Spleen (tissue), 13 donors: ENCODE measurements at places on chromosomes 3 and 15. TPM values are rescaled to one million over a fixed set of nuclear protein-coding genes. Genes with fewer than 3 reads are reported as not detected.

DNA sequence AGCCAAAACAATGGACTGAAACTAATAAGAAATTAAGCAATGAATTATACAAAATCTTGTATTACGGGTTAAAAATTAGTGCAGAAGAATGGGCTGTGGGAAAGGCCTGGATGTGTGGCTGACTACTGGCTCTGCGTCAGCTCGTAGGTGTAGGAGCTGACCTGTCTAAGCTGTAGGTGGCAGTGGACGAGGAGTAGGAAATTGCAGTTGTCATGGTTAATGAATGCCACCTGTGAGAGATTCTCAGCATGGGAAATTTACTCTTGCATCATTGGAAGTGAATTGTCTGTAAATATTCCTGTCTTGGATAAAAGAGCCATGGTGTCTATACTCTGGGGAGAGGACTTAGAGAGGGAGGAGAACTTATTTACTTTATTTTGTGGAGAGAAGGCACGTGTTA, 23.4 kb downstream of the CHRNA7 start:
- no peak for DNase-seq

- no peak for DNase-seq
These were observed 13.7 kb downstream of the MAP1A start for GRCh38 chr15:43531018-43531670.

DNA sequence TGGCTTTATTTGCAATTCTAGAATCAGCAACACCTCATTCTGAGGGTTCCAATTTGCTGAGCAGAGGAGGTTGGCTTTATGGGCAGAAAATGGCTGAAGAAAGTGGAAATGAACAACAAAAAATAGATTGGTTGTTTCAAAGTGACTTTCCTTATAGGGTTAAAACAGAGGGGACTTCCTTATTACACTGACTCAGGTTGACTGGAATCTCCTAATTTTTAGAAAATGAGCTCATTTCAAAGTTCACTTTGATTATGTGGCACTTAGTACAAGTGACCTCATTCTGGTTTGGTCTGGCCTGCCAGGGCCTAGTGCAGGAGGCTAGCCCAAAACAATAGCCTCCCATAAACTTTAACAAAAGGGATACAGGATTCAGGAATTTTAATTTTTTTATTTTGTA, 41.4 kb downstream of the NFKBIZ start:
- no peak for DNase-seq

Gene MCF2L2
- polyA plus RNA-seq: 0.46 TPM

- no peak for DNase-seq
These were observed 16.8 kb downstream of the BCL2L10 start for GRCh38 chr15:52095597-52096262.

Gene ABHD14A
- polyA plus RNA-seq: 22.1 TPM

Gene DIS3L
- 8.8 TPM for polyA plus RNA-seq

Gene LRRC2
- 1.8 TPM for polyA plus RNA-seq

DNA sequence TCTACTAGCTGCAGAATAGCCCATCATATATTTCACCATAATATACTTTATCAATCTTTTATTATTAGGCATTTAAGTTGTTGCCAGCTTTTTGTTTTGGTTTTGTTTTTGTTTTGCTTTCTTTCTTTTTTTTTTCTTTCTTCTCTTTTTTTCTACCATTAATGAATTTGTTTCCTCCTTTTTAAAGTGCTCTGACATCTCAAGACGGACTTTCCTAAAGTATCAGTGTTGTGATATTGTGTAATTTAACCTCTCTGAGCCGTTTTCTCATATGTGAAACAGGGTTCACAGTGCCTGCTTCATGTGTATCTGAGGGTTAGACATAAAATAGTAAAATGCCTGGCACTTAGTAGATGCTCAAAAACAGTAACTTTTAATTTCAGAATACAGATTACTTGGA, 109.5 kb upstream of the IL12A start:
- no peak for DNase-seq

Gene APBA2
- 5.8 TPM for polyA plus RNA-seq

DNA sequence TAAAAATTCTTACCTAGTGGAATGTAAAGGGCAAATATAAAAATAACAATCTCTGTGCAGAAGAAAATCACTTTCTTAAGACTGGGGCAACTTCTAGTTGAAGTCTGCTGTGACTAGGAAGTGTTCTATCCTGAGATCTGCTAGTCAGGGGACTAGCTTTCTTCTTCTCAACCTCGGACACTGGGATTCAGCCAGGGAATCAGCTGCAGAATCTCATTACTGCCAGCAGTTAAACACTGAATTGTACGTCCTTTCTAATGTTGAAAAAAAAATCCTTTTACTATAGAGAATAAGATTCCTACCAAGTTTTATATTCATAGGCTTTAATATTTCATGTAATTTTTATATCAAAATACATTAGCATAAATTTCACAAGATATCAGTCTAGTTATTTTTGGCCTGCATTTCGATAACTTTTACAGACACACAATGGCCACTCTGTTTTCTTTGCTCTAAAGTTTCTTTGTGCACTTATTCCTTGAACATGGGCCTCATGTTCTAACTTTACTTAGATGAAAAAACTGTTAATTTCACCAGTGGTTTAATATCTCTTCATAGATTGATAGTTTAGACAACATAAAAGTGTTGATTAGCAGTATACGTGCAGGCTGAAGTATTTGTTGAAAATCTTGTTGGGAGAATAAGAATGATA, 2.6 kb upstream of the NEO1 start:
- DNase-seq: no peak

DNA sequence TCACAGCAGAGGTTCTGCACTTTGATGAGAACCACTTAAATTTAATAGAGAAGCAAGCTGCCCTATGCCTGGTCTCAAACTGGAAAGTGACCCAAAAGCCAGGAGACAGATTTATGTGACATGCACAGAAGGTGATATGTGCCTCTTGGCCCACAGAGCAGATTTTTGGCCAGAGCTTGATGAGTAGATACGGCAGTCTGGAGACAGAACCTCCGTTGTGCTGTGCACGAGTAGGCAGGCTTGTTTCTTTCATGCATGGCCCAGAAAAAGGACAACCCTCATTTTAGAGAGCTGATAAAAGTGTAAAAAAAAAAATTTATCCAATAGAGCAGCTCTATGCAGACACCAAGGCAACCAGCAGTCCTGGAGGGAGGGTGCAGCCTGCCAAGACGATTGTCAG, 423.1 kb downstream of the CNTN6 start:
- no peak for DNase-seq

DNA sequence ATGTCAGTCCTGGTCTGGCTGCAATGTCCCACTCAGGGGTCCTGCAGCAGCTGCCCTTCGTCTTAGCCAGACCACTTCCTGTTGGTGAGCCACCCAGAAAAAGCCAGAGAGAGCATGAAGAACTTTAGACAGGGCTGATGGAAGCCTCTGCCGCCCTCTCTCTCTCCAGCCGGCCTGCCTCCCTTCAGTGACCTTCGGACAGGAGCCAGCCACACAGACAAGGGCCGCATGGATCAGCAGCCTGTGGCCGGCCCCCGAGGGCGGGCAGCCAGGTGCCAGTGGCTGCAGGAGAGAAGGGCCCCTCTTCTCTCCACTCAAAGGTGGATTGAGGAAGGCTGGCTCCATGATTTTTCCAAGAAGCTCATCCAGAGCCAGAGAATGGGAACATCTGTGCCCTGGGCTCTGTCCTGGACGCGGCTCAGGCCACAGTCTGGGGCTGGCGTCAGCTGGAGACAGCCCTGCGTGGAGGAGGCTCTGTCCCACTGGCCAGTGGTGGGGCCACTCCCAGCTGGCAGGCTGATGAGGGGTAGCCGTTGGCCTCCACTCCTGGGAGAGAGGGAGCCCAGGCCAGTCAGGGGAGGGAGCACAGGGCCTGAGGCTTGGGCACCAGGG, 42.9 kb downstream of the ISG20 start:
- peak; percentile 65 for DNase-seq

Gene LDHAL6B
- not detected for polyA plus RNA-seq

Gene PIGB
- polyA plus RNA-seq: 22.3 TPM

Gene FBXW12
- not detected for polyA plus RNA-seq

DNA sequence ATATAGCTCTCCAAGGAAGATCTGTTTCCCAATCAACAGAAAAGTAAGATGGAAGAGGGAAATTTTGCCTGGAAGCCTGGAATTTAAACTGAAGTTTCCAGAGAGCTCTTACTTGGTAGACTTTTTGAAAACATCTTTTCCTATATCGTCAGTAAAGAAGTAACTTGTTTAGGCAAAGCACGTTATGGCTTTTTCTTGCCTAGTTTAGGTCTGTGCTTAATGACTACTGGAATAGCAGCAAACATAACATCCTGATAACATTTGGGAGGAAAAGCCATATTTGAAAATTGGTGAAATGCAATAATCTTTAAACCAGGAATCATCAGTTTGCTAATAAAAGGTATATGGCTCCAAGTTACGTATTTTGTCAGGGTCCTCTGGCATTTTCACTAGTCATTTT, 160.4 kb upstream of the CGNL1 start:
- DNase-seq: no peak

DNA sequence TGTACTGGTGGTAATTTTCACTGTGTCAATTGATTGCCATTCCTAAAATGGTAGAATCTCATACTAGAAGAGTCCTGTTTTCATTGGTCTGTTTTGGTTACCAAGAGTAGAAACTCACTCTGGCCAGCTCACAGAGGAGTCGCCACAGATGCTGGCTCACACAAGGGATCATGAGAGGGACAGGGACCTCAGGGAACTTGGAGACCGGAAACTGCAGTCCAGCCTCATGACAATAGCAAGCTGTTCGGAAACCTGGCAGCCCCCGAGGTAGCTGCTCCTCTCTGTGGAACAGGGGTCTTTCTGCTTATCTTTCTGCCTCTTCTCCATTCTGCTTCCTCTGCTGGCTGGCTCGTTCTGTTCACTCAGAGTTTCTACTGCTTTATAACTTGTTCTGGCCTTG, 192.9 kb downstream of the PLCL2 start:
- DNase-seq: no peak

- DNase-seq: no peak
These were observed 365.2 kb downstream of the TUSC7 start for GRCh38 chr3:117074826-117075225.

Gene GABRR3
- polyA plus RNA-seq: not detected

DNA sequence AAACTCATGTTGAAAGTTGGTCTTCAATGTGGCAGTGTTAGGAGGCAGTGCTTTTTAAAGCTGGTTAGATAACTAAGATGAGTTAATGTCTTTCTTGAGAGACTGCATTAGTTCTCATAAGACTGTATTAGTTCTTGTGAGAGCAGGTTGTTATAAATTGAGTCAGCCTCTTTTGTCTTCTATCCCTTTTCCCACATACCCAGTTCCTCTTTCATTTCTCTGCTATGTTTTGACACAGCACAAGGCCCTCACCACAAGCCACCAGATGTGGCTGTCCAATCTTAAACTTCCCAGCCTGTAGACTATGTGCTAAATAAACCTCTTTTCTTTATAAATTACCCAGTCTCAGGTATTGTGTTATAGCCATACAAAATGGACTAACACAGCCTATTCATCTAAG, 94.6 kb upstream of the SNTN start:
- DNase-seq: no peak

DNA sequence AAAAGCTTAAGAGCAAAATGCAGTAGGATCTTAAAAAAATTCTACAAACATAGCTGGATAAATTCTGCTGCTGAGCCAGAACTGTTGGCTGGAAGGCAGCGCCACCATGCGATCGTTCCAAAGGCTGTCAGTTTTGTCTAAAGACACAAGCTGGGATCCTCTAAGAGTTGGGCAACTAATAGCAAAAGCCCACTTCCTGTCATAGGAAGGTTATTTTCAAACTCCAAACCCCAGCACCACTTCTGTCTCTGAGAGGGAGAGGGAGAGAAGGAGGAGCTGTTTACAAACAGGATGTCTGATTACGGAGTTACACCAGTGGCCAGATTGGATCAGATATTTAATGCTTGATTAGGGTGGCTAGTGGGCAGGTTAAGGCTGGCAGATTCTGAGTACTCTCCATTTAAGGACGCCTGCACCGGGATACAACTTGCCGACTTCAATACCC, 44.0 kb downstream of the EIF4E3 start:
- DNase-seq: no peak

Gene NPAP1
- not detected for polyA plus RNA-seq

Gene TUSC7
- not detected for polyA plus RNA-seq

Gene SFMBT1
- 3.0 TPM for polyA plus RNA-seq

GRCh38 chr3:160134964-160135363, 90.3 kb upstream of the C3orf80 start:
- DNase-seq: no peak

DNA sequence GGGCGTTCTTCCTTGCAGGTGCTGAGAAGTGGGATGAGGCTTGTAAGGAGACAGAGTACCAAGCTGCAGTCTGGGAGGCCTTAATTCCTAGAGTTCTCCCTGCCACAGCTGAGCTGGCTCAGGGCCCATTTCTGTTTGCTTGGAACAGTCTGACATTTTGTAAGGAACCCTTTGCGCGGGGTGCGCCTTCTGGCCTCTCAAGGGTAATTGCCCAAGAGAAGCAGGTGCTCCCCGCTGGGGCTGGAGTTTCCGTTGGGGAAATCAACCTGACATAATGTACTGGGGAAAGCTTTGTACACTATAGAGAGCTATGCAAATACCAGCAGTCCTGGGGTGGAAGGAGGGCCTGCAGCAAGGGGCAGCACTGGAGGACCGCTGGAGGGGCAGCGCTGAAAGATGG, 83.6 kb downstream of the HMG20A start:
- DNase-seq: no peak

Gene LRRC49
- polyA plus RNA-seq: 0.62 TPM

Gene STIMATE
- polyA plus RNA-seq: 4.0 TPM

DNA sequence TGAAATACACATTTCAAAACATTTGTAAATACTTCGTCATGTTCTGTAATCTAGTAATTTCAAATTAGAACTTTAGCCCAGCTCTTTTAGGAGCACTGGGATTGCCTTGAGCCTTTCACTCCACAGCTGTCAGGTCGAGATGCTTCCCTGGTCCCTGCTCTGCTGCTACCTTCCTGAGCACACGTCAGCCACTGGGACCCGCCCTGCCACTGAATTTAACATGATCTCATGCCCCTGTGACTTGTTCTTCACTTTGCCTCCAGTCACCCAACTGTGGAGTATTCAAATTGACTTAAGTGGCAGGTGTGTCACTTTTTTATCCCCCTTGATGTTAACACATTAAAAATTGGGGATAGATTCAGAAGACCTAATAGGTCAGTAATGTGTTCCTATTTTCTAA, 3.3 kb downstream of the ARRDC4 start:
- DNase-seq: no peak

- DNase-seq: no peak
These were observed 245.1 kb downstream of the MAGI1 start for GRCh38 chr3:65793495-65794200.

DNA sequence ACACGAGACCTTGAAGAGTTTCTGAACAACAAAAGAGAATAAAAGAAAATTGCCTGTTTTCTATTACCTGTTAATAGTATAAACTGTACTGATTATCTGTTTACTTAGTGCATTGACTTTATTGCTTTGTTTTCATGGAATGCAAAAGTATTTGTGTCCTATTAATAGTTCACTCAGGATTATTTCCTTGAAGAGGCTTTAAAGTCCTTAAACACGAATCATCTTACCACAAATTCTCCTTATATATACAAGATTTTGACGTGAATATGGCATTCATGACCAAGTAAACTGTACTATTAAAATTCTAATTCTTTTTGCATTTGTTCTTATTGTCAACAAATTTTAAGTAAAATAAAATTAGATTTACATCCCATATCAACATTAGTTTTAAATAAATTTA, 513.0 kb downstream of the NTRK3 start:
- DNase-seq: no peak

- peak; percentile 80 for DNase-seq
These were observed 144.4 kb downstream of the DNAJB8 start for GRCh38 chr3:128322030-128323022.
